ENCODE measurements at places on chromosomes 6 and 20.

DNA sequence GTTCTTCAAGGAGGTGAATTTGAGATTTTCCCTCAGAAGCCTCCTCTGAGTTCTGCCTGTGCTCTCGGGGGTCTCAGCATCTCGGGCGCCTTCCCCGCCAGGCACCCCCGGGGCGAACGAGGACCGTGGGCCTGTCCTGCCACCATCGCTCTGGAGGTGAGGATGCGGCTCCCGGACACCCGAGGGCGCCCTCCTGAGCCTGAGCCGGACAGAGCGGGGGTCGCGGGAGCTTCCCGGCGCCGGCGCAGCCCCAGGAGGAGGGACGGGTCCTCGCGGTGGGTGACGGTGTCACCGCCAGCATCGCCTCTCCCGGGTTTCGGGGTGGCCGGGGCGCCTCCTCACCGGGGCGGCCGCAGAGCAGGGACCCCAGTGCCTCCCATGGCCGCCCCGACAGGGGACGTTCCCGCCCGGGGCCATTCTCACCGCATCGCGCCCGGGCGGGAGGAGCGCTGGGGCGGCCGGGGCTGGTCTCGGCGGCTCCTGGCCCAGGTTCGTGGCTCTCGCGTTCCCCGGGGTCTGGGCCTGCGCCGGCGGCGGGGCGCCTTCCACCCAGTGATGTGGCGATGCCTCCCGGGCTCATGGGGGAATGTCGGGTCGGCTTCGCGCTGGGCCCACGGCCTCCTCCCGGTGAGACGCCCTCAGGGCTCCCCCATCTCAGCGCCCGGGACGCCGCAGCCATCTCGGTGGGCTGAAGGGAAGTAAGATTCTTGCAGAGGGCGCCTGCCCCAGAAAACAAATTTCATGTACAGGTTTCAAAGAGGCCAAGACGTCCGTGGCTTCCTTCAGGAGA is 210.5 kb downstream of the ERMARD start:
- no peak for DNase-seq

DNA sequence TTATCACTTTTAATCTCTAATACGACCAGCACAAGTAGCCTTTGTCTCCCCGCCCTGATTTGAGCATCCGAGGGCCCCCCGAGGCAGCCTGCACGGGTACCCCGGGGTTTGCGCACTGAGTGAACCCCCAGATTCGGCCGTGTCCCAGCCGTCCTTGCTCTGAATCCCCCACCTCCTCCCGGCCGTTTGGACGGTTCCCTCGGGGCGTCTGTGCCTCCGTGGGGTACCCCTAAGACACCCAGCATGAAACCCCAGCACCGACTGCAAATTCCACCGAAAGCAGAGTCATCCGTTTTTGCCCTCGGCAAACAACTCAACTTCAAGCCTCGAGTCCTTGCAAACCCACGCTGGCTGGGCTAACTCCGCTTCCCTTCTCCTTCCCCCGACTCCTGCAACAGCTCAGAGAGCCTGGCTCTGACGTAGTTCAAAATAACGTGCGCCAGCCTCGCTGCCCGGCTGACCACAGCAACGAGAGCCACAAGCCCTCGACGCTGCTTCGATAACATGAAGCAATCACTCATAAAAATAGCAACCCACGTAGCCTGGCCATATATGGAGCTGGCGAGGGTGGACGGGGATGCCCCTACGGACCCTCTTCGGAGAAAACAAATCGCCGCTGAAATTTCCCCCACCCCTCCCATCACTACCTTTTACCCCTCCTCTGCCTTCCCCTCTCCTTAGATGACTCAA is 764 bp upstream of the SNAP25 start:
- peak; percentile 81 for DNase-seq

GRCh38 chr6:123804014-123804786 is 535 bp downstream of the NKAIN2 start:
- DNase-seq, result peak; percentile 38

DNA sequence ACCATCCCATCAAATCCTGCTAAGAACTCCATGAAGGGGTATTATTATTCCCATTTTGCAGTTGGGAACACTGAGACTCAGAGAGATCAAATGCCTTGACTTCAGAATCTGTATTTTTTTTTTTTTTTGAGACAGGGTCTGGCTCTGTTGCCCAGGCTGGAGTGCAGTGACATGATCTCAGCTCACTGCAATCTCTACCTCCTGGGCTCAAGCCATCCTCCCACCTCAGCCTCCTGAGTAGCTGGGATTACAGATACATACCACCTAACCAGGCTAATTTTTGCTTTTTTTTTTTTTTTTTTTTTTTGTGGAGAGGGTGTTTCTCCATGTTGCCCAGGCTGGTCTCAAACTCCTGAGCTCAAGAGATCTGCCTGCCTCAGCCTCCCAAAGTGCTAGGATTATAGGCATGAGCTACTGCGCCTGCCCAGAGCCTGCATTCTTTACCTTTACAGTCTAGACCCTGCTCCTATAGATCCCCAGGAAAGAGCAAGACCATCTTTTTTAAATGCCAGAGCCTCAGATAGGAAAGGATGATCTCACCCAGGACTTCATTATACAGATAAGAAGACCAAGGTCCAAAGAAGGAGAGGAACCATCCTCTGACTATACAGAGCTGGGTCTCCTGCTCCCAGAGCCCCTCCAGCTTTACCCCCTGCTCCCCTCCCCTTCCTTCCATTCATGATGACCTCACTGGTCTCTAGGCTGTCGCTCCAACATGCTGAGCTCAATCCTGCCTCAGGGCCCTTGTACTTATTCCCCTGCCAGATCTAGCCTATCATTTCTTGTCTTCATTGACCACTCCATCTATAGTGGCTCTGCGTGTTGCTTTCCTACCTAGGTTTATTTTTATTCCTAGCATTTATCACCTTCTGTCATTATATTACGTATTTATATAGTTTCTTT is 138.6 kb downstream of the CEBPB start:
- DNase-seq, result no peak

DNA sequence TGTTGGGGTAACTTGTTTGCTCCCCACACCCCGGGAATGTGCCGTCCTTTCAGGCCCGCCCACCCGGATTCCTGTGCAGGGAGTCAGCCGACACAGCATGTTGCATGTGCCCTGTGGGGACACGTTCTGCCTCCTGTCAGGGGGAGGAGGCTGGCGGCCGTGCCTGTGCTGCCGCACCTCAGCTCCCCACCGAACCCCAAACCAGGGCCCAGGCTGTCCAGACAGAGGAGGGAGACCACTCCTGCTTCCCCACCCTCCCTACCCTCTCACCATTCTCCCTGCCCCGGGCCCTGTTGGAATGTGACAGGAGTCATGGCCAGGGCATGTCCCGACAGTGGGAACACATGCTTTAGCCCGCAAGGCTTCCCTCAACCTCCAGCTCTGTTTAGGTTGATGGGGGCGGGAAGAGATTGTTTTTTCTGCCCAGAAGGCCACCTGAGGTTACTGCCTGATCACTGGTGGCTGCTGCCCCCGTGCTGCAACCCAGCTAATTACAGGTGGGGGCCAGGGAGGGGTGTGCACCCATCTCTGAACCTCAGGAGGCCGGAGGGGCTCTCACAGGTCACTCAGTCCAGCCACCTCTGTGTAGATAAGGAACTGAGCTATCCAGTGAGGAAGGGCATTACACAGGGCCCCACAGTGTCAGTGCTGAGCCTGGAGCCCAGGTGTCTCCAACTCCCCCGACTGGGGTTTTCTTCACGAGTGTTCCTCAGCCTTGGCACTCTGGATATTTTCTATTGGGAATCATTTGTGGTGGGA is 13.6 kb downstream of the LRRC73 start:
- no peak for DNase-seq

DNA sequence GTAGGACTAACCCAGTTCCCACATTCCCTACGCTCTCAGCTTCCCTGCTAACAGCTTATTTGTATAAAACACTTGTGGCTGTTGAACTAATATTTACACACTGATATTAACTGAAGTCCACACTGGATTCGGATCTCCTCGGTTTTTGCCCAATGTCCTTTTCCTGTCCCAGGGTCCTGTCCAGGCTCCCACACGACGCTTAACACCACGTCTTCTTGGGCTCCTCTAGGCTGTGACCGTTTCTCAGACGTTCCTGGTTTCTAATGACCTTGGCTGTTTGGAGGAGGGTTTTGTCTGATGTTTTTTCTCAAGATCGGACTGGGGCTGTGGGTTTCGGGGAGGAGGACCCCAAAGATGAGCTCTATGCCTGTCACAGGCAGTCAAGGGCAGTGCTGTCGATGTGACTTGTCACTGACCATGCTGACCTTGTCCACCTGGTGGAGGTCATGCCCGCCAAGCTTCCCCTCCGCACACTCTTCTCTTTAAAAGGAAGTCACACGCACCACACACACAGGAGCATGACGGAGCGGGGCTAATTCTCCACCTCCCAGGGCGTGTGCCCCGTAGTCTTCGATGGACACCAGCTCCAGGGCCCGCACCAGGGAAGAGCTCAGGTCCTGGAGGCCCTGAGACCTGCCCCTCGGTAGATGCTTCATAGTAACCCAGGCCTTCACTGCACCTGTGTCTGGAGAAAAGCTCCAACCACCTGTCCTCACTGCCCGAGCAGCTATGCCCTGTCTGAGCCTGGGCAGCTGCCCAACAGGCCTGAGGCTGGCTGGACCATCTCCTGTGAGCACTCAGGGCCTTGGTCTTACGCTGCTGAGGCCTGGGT is 72.0 kb downstream of the TTLL2 start:
- no peak for DNase-seq

DNA sequence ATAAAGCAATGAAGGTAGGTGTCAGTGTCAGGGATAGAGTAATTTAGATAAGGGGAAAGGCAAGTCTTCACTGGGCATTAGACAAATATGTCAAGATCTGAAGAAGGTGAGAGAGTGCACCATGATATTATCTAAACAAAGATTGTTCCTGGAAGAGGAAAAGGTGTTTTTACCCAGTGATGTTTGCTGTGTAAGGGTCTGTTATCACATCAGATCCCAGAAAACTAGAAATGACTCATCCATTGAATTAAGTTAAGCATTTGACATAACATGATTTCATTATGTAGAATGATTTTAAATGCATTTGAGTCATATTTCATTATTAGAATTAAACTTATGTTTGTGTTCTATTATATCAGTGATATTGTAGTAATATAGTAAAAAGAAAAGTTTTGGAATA is 1279.5 kb upstream of the CITED2 start:
- no peak for DNase-seq

DNA sequence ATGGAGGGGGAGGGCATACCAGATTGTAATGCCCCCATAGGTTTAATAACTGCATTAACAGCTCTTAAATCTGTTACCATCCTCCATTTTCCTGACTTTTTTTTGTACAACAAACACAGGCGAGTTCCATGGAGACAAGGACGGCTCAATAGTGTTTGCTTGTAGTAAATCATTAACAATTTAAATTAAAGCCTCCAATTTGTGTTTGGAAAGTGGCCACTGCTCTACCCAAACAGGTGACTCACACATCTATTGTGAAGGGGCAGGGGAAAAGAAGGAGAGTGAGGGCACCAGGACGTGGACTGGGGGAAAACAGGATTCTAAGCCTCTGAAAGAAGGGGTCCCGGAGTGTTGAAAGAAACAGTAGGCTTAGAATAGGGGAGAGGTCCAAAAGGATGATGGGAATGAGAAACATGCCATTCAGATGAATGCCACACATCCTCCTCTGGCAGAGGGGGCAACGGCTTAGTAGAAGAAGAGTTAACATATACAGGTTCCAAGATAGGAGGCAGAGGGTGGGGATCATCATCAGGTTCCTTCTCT is 6.9 kb downstream of the GLYATL3 start:
- DNase-seq, result no peak

DNA sequence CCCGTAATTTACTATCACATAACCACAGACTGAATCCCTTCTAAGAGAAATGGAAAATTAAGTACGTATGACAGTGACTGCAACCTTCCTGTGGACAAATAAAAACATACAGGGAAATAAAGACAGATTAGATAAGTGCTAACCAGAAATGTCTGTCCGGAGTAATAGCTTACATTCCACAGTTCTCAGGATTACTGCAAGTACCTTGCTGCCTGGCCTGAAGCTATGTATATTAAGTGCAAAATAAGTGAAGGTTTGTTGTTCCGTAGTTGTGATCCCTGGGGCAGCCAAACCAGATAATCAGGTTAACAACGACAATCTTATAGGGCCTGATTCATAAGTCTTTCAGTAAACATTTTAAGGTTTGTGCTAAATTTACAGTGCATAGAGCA is 2.8 kb downstream of the NEDD9 start:
- no peak for DNase-seq

DNA sequence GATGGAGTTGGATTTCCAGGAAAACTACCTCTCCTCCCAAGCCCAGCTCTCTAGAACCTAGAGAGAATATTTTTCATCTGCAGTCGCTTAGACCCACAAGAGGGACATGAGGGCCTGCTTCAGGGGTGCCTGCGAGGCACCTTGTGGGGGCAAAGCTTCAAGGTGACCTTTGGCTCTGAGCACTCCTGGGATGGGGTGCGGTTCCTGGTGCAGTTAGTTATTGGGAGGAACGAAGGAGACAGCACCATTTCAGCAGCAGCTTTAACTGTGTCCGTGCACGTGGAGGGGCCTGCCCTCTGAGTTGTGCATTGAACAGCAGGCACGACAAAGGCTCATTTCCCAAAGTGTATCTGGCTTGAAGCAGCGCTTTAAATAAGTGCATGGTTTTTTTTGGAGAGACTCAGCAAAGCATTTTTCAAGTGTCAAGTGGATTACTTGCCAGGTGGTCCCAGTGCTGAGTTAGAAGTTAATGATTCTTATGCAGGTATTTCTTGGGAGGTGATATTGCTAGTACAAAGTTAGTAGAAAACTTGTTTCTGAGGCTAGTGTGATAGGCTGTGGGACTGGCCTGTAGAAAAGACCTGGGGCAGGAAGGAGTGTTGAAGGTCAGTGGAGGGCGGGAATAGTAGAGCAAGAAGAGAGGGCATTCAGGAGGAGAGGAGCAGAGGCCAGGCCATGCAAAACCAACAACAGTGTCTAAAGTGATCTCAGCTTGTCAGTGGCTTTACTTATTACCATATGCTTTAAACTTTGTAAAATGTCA is 3.8 kb downstream of the IGF2R start:
- no peak for DNase-seq

- DNase-seq, result no peak
Measured at GRCh38 chr20:38454556-38455473, 17.8 kb upstream of the RALGAPB start.

- DNase-seq, result no peak
Measured at GRCh38 chr20:9253006-9253539, 184.2 kb downstream of the PLCB4 start.

DNA sequence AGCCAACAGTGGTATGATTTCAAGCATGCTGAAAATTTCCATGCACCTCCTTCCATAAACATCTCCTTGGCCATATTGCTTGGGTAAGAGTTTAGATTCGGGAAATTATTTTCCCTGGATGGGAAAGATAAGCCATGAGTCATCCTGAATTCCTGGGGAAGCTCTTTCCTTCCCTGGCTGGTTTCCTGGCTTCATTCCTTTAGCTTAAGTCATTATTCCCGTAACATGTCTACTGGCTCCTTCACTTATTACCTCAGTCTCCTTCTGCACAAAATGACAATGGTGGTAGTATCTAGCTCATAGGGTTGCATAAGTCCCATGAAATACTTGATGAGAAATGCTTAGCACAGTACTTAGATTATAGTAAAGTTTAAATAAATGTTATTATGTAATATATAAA is 27.6 kb downstream of the TINAG start:
- DNase-seq, result no peak

DNA sequence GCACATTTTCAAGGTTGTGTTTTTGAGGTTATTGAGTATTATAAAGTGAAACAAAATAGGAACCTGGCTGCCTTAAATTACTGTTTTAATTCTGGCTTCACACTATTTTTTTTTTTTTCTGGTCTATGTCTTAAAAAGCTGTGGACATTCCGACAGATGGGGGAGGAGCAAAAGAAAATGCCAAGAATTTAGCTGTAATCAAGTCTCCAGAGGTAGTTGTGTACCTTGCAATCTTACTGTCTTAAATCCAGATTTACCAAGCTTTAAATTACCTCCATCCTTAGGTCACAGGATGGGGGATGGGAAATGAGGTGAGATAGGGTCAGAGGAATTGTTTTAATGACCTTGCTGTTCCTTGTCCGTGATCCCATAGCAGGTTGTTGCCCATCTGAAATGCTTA is 182.8 kb downstream of the UTRN start:
- no peak for DNase-seq
